Activated B cell treated with CpG ODN at 0.5 μM for 24 hours (primary cell): ENCODE measurements at places on chromosomes 4 and X.

- DNase-seq: no peak
Measured at GRCh38 chr4:173492315-173492714, 37.7 kb downstream of the HAND2 start.

- DNase-seq: no peak
Measured at GRCh38 chrX:39874202-39874816, 223.4 kb downstream of the BCOR start.

DNA sequence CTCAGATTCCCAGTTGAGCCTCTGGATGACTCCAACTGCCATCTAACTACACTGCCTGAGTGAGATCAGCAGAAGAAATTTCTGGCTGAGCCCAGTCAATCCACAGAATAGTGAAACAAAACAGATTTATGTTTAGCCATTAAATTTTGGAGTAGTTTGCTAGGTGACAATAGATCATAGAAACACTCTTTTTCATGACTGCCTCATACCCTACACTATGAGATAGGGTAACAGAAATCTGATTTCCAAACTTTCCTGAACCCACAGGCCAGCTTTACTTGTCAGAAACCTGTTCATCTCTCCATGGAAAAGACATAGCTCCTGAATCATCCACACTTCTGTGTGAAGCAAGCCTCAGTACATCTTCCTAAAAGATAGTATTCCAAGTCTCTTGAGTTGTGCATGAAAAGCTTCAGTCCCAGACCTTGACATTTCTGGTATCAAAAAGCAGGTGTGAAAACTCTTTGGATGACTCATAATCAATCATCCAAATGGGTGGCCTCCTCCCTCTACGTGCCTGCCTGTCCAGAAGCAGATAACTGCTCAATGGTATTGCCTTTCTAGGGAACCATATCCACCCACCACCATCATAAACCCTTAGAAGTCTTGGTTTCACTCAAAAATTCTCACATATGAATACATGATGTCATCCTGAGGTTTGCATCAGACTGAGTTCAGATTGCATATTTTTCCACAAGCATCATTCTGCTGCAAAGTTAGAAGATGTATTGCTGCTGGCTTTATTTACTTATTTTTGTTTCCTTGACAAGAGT, 47.5 kb upstream of the RAP2C start:
- DNase-seq: no peak

GRCh38 chrX:127259742-127260141, 440.2 kb downstream of the PRR32 start:
- no peak for DNase-seq

DNA sequence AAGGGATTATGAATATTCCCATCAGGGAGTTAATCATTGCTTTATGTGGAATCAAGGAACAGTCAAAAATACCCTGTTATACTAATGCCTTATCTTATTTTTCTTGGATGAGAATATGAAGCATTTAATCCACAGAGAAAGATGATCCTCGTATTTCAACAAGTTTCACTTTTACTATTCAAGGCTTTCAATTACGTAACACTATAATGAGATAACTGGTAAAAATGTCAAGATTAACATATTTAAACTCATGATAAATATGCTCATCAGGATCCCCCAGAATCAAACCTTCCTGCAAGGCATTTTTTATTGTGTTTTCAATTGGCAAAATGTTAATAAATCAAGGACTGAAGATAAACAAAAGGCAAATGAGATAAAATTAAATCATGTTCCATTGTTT, 5.1 kb downstream of the ZXDA start:
- DNase-seq: no peak

GRCh38 chr4:37650481-37650880, 35.7 kb downstream of the RELL1 start:
- DNase-seq: no peak

GRCh38 chrX:101550362-101550750, at the start of gene ARMCX1:
TSS of gene ARMCX1 (plus strand) at chrX:101550547. CDS start at chrX:101552931, 2,384 bp downstream.
- no peak for DNase-seq

DNA sequence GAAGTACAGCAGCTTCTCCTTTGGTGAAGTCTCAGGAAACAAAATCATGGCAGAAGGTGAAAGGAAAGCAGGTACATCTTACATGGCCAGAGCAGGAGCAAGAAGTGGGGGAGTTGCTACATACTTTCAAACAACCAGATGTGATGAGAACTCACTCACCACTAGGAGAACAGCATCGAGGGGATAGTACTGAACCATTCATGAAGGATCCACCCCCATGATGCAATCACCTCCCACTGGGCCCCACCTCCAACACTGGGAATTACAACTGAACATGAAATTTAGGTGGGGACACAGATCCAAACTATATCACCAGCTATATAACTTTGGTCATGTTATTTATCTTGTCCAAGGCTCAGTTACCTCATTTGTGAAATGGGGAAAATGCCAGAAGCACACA, 159.4 kb downstream of the OPHN1 start:
- no peak for DNase-seq

GRCh38 chr4:102390438-102390837, 45.2 kb upstream of the SLC39A8 start:
- DNase-seq: no peak

- DNase-seq: no peak
Measured at GRCh38 chrX:105701310-105702052, 120.9 kb upstream of the NRK start.

- DNase-seq: no peak
Measured at GRCh38 chr4:102599886-102600285, 98.7 kb downstream of the NFKB1 start.

- no peak for DNase-seq
Measured at GRCh38 chr4:17168571-17168970, 270.1 kb upstream of the LDB2 start.

DNA sequence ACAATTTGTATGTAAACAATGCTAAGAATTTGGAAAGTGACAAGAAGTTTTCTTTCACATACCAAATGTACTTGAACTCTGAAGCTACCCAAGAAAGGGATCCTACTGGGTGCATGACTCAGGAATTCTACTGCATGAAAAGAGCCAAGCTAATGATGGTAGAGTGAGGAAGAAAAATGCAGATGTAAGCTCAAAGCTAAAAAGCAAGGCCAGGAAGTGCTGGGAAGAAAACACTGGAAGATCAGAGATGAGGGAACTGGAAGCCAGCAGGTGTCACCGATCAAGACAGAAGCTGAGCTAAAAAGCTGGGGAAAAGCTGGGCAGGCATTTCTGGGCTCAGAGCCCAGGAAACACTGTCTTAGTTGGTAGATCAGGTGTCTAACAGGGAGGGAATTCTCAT, 449.1 kb downstream of the NKX6-1 start:
- no peak for DNase-seq

GRCh38 chrX:86349115-86349514, 200.9 kb downstream of the DACH2 start:
- DNase-seq: no peak

- DNase-seq: no peak
Measured at GRCh38 chrX:139770366-139770765, 62.4 kb upstream of the MCF2 start.

- DNase-seq: no peak
Measured at GRCh38 chr4:181946902-181947301, 296.3 kb upstream of the TENM3 start.

GRCh38 chr4:173182403-173182802, 13.8 kb downstream of the GALNT7 start:
- no peak for DNase-seq
